ENCODE measurements at places on chromosomes 11 and 22.

DNA sequence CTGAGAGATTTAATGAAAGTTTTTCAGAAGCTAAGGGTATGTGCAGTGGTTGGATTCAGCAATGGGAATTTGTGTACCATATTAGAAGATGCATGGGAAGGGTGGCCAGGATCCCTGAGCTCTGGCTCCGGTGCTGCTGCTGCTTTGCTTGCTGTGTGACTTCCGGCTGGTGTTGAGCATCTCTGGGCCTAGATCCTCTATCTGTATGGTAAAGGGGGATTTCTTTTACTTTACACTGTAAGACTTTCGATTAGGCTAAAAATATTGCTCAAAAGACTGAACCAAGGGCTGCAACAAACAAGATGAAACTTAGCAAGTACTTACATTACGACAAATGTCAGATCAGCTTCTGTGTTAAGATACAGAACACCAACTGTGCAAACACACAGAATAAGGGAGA is 39.1 kb downstream of the XRRA1 start:
- no peak for DNase-seq

DNA sequence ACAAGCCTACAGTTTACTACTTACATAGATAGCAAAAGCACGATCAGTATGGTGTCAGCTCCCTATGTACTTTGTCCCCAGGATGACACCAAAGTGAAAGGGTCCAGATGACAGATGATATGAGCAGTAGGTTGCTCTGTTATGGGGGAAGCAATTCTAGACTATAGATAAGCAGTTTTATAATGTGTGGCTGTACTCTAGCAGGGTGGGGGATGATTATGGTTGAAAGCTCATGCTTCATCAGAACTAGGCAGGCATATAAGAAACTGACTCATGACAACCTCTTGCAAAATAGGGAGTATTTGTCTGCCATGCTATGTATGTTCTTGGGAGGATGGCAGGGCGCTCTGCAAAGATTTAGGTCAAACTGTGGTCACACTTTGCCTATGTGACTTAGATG is 158.2 kb upstream of the ZBED5 start:
- no peak for DNase-seq

DNA sequence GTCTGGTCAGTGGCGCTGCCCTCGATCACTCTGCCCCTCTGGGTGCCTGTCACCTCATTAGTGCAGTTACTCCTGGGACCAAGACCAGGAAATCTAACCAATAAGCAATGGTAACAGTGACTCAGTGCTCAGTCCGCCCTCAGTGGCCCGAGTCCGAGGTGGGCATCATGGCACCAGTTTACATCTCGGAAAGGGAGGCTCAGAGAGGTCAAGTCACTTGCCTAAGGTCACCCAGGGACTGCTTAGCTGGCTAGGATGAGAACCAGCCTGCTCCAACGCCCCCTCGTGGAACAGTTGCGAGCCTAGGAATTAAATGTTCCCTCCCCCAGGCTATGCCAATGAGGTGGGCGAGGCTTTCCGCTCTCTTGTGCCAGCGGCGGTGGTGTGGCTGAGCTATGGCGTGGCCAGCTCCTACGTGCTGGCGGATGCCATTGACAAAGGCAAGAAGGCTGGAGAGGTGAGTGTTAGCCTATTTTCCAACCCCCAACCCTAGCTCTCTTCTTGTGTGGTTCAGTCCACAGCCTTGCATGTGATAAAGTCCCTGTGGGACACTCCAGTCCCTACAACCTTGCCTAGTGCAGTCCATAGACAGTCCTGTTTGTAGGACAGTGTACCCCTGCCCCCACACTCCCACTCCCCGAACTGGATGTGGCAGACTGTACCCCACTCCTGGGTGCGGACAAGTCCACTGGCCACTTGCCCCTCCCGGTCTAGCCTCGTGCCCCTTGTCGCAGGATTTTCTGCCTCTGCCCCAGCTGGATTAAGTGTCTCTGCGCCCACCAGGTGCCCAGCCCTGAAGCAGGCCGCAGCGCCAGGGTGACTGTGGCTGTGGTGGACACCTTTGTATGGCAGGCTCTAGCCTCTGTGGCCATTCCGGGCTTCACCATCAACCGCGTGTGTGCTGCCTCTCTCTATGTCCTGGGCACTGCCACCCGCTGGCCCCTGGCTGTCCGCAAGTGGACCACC is 1.1 kb downstream of the MTFP1 start:
- no peak for DNase-seq

DNA sequence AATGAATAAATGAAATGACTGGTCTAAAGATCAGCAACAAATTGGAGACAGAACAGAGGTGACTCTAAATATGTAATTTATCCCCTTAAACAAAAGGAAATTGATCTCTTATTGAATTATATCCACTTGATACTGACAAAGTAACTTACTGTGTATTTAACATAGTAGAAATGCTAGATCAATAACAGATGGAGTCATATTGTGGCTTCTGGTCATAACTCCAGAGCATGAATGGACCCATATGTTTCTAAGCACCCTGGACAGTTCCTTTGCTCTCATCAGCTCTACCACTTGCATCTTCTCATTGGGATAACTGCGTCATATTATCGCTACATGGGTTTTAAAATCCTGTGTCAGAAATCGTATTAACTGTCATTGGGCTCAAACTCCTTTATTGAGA is 222.3 kb downstream of the ETS1 start:
- no peak for DNase-seq

DNA sequence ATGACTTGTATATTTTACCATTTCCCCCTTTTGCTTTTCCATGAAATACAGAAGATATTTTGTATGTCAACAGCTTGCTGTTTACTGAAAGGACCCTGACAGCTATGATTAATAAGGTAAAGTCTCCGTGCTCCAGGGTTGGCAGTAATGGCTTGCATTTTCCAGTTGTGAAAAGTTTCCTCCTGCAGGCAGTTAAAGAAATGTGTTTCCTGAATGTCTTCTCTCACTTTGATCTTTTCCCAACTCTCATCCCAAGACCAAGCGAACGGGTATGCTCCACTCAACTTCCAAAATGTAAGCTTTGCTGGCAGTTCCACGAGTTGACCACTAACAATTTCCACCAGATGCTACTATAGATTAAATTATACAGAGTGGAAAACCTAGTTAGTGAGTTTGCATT is 8.9 kb downstream of the FIBIN start:
- DNase-seq, result no peak

GRCh38 chr11:17985517-17985916 is 27.3 kb downstream of the SERGEF start:
- peak; percentile 74 for DNase-seq
